ENCODE measurements at places on chromosomes 12 and 14. TPM values are rescaled to one million over a fixed set of nuclear protein-coding genes. Genes with fewer than 3 reads are reported as not detected.

GRCh38 chr14:95420060-95420459, 96.4 kb downstream of the SYNE3 start:
- H3K27ac ChIP-seq, result no peak overlapping the region
- no peak for DNase-seq
- peaks cover 2% of the 10 kb centered on the region for H3K36me3 ChIP-seq
- H3K4me3 ChIP-seq, result no peak overlapping the region

GRCh38 chr14:81219759-81220579, 790 bp downstream of the GTF2A1 start:
- no peaks in the 10 kb centered on the region for H3K36me3 ChIP-seq
- peaks cover 16% of the 10 kb centered on the region for H3K4me1 ChIP-seq
- H3K27me3 ChIP-seq, result no peaks in the 10 kb centered on the region
- DNase-seq, result peak; percentile 63
- peak overlapping the region; percentile 100 for H3K27ac ChIP-seq

DNA sequence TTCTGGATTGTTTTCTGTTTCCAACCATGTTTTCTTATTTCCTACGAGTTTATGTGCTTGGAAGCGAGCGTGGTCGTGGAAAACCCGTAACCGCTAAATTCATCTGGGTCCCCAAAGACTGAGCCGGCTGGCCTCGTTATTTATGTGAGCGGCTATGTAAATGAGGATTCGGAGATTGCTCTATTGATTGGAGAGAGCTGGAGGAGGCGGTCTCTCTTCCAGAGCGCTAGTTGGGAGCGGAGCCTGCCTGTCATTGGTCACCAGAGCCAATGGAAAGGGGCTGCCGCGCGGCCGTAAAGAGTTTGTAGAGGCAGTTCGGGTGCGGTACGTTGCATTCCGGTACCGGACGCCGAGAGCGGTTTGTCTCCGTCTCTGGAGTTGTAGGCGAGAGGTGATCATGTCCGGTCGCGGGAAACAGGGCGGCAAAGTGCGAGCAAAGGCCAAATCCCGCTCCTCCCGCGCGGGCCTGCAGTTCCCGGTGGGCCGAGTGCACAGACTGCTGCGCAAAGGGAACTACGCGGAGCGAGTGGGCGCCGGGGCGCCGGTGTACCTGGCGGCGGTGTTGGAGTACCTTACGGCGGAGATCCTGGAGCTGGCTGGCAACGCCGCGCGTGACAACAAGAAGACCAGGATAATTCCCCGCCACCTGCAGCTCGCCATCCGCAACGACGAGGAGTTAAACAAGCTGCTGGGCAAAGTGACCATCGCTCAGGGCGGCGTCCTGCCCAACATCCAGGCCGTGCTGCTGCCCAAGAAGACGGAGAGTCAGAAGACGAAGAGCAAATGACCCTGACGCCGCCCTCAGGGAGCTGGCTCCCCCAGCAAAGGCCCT, 29.0 kb downstream of the WBP11 start:
- peak overlapping the region; percentile 95 for H3K27ac ChIP-seq
- no peaks in the 10 kb centered on the region for H3K36me3 ChIP-seq
- H3K4me3 ChIP-seq, result peak overlapping the region; percentile 66
- DNase-seq, result peak; percentile 97
- H3K4me1 ChIP-seq, result peaks cover 6% of the 10 kb centered on the region

- DNase-seq, result no peak
- H3K27me3 ChIP-seq, result no peaks in the 10 kb centered on the region
- H3K4me1 ChIP-seq, result no peaks in the 10 kb centered on the region
These were observed 8.2 kb downstream of the GNPNAT1 start for GRCh38 chr14:52783206-52783605.

DNA sequence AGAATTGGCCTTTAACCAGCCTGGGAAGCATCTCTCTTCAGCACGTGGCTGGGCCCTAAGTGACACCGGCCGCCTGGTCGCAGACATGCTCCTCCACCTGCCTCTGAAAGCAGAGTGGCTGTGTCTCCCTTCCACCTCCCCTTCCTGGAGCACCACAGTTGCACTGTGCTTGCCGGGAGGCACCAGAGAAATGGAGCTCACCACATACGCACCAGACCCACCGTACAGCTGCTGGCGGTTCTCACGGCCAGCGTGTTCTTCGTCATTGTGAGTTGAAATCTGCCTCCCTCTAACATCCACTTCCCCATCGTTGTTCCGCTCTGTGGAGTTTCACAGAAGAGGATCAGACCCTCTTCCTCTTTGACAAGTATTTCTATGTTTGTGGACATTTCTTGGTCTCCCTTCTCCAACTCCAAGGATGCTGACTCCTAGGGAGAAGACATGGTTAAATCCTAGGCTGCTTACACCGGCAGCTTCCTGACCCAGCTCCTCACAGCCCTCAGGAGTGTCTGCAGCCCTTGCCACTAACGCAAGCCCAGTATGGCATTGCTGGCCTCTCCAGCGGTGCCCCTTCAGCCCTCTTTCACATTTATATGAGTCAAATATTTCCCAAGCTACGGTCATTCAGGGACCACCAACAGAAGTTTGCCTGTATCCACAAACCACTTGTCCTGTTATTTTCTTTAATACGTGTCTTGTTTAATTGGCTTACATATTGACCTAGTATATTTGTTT, 11.5 kb upstream of the KRT5 start:
- DNase-seq, result no peak
- H3K4me1 ChIP-seq, result no peaks in the 10 kb centered on the region
- H3K36me3 ChIP-seq, result no peaks in the 10 kb centered on the region
- H3K27me3 ChIP-seq, result no peaks in the 10 kb centered on the region
- H3K27ac ChIP-seq, result no peak overlapping the region

DNA sequence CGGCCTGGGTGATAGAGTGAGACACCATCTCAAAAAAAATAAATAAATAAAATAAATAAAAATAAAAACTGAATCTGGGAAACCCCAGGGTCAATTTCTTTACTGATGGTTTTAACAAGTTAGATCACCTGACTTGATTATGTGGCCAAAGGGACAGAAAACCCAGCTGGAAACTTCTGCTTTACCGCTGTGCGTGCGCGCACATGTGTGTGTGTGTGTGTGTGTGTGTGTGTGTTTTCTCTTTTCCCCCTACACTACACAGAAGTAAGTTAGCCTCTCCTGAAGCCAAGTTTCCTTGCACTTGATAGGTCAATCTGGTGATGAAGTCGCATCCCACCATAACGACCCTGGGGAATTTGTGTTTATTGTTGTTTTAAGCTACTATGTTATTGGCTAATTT, 105.3 kb upstream of the AMN1 start:
- H3K4me3 ChIP-seq, result no peak overlapping the region
- DNase-seq, result no peak
- no peaks in the 10 kb centered on the region for H3K36me3 ChIP-seq
- no peaks in the 10 kb centered on the region for H3K27me3 ChIP-seq
- H3K4me1 ChIP-seq, result no peaks in the 10 kb centered on the region
- H3K27ac ChIP-seq, result no peak overlapping the region

The PLCZ1 gene
- total RNA-seq, result not detected

The STAB2 gene
- total RNA-seq, result 0.16 TPM
